Activated CD8-positive, alpha-beta memory T cell treated with anti-CD3 and anti-CD28 coated beads for 4 hours (primary cell): ENCODE measurements at places on chromosomes 3 and 15.

- DNase-seq: no peak
Observed at GRCh38 chr3:196051282-196052076, 30.4 kb downstream of the TFRC start.

- peak; percentile 5 for DNase-seq
Observed at GRCh38 chr15:74906067-74906449, 593 bp downstream of the FAM219B start.

- no peak for DNase-seq
Observed at GRCh38 chr3:61768284-61769037, 207.1 kb downstream of the PTPRG start.

DNA sequence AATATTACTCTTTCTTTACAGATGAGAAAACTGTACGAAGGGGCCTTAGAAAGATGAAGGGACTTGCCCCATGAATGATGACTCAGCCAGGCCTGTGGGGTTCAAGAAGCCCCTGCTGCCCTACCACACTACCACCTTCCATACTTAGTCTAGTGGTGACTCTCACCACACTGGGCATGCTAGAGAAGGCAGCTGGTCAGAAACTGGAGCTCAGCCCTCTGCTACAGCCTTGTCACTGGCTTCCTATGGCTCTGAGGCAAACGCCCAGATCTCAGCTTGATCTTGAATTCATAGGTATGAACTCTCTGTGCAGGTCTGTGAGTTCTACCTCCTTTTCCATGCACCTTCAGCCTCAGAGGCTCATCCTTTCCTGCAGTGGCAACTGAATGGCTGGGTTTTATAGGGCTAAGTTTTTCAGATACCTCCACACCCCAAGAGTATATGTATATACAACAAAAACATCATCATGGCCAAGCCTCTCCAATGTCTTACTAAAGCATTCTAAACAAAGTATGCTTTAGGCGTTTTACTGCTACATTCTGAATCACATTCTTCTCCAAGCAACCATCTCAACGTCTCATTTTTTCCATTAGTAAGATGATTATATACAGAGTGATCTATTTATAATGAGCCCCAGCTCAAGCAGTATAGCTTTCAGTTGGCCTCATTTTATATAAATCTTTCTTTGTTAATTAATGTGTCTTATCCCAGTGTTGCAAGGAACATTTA lies 234.1 kb downstream of the GREM1 start:
- no peak for DNase-seq

DNA sequence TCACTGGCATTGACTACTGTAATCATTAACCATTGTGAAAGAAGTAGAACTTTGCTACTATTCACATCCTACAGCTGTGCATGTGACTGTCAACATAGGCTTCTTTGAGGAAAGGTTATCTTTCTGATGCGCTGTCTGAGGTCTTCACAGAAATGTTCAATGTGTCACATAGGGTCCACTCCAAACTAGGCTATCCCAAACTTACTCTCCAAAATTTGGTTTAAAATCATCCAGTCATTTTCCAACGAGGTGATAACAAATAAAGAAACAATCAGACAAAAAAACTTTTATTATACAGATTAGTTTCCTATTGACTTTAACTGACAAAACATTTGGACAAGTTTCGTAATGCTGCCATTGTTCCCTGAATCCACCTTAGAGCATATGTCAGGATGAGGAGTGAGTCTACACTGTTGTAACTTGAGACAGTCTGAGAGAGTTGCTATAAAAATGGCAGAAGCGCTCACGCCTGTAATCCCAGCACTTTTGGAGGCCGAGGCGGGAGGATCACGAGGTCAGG lies 511.6 kb downstream of the PLOD2 start:
- DNase-seq: no peak

DNA sequence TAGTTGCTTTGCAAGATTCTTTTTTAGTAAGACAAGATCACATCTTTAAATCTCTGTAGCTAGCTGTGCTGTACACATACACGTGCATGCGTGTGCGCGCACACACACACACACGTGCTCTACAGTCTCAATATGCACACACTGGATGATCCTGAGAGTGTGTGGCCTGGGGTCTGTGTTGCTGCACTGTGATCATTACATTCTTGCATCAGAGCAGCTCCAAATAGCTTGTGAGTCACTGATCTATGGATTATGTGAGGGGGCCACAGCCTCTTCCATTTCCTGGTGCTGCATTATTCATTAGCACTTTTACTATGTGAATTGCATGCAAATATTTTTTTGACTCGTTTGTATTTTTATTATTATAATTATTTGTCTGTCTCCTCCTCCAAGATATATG lies 34.6 kb downstream of the MCTP2 start:
- DNase-seq: no peak

- no peak for DNase-seq
Observed at GRCh38 chr3:113169891-113170452, 41.4 kb upstream of the BOC start.
